WTC11 (cell line): ENCODE measurements at places on chromosomes 1 and 21. TPM values are rescaled to one million over a fixed set of nuclear protein-coding genes. Genes with fewer than 3 reads are reported as not detected.

GRCh38 chr1:220001095-220001501 is 45.2 kb downstream of the EPRS1 start:
- H3K4me1 ChIP-seq: no peaks in the 10 kb centered on the region
- no peak overlapping the region for H3K4me3 ChIP-seq
- no peaks in the 10 kb centered on the region for H3K27me3 ChIP-seq
- no peak overlapping the region for H3K27ac ChIP-seq
- DNase-seq: no peak

GRCh38 chr1:236753516-236753915 is 41.6 kb upstream of the MTR start:
- no peaks in the 10 kb centered on the region for H3K4me1 ChIP-seq
- no peak overlapping the region for H3K27ac ChIP-seq
- H3K36me3 ChIP-seq: no peaks in the 10 kb centered on the region; the same call in 1 of the 2 replicates
- peak; percentile 30 for DNase-seq
- H3K27me3 ChIP-seq: no peaks in the 10 kb centered on the region
- no peak overlapping the region for H3K4me3 ChIP-seq

DNA sequence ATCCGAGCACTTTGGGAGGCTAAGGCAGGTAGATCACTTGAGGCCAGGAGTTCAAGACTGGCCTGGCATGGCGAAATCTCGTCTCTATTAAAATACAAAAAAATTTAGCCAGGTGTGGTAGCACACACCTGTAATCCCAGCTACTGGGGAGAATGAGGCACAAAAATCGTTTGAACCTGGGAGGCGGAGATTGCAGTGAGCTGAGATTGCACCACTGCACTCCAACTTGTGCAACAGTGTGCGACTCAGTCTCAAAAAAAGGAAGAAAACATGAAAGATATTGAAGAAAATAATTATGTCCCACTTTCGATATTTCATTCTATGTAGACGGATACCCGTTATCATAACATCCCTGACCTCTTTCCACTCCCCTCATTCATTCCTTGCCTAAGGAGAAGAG is 19.2 kb downstream of the TUT4 start:
- H3K36me3 ChIP-seq: peaks cover 12% of the 10 kb centered on the region; the same call in 1 of the 2 replicates
- H3K4me1 ChIP-seq: peaks cover 9% of the 10 kb centered on the region
- H3K27me3 ChIP-seq: no peaks in the 10 kb centered on the region
- no peak for DNase-seq

DNA sequence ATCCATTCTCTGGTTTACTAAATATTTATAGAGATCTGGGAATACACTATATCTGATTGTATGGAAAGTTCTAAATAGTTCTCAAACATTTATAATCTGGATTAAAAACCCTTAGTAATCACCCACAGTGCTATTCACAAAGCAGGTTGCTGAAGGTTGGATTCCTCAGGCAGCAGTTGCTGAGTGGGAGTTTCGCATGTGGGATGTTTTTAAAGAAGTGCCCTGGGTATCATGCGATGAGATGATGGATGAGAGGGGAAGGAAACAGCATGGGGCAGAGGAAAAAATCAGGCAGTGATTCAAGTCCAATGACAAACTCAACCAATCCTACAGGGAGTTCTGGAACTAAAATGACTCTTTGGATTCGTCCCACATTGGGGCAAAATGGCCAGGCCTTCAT is 85.3 kb upstream of the GALNT2 start:
- H3K27me3 ChIP-seq: peaks cover 2% of the 10 kb centered on the region; the same call in 1 of the 2 replicates
- no peak for DNase-seq
- no peak overlapping the region for H3K4me3 ChIP-seq
- H3K4me1 ChIP-seq: no peaks in the 10 kb centered on the region

- no peak overlapping the region for H3K4me3 ChIP-seq
- no peaks in the 10 kb centered on the region for H3K36me3 ChIP-seq
- no peak for DNase-seq
- no peak overlapping the region for H3K27ac ChIP-seq
- H3K27me3 ChIP-seq: no peaks in the 10 kb centered on the region
Observed at GRCh38 chr1:37123276-37124115, 89.2 kb upstream of the GRIK3 start.

- H3K4me1 ChIP-seq: 0 out of 2 replicates have a peak, but pooled peaks cover 5% of the 10 kb centered on the region
- DNase-seq: no peak
- no peak overlapping the region for H3K4me3 ChIP-seq
- no peaks in the 10 kb centered on the region for H3K27me3 ChIP-seq
- no peak overlapping the region for H3K27ac ChIP-seq
- H3K36me3 ChIP-seq: 0 out of 2 replicates have a peak, but pooled peaks cover 4% of the 10 kb centered on the region
Observed at GRCh38 chr1:67085326-67085725, 31.4 kb upstream of the SLC35D1 start.

GRCh38 chr1:110152133-110152785 is 2.0 kb downstream of the SLC6A17 start:
- peak overlapping the region; percentile 60; the same call in 1 of the 2 replicates for H3K4me3 ChIP-seq
- H3K36me3 ChIP-seq: no peaks in the 10 kb centered on the region
- no peak overlapping the region for H3K27ac ChIP-seq
- peaks cover 56% of the 10 kb centered on the region for H3K27me3 ChIP-seq
- H3K4me1 ChIP-seq: peaks cover 6% of the 10 kb centered on the region

DNA sequence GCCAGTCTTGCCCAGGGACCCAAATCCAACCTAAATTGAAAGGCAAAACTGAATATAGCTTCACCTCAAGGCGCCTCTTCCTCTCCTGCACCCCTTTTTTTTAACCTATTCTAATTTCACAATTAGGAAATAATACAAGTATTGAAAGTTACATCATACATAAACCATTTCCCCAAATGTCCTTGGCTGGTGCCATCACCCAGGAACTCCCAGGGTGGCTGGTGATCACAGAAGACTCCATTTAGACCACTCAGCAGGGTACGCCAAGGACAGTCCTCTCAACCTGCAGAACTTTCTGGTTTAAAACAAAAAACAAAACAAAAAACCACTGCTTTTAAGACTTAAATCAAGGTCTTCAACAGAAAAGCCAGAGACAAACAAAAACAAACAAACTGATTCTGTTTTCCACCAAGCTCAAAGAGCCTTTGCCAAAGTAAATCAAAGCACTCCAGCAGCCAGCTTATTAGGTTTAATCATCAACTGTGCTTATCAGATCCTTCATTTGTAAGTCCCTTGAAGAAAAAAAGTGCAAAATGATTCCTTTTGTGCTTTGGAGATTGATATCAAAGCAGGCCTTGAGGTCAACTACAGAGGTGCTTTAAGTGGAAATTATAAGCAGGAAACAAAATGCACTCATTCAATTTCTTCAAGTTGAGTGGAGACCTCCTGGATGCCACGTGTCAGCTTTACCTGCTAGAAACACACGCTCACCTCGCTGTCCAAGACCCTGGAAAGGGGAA is 113.0 kb downstream of the ETS2 start:
- H3K4me1 ChIP-seq: peaks cover 18% of the 10 kb centered on the region
- no peak overlapping the region for H3K4me3 ChIP-seq
- DNase-seq: no peak
- H3K27ac ChIP-seq: no peak overlapping the region
- no peaks in the 10 kb centered on the region for H3K36me3 ChIP-seq

DNA sequence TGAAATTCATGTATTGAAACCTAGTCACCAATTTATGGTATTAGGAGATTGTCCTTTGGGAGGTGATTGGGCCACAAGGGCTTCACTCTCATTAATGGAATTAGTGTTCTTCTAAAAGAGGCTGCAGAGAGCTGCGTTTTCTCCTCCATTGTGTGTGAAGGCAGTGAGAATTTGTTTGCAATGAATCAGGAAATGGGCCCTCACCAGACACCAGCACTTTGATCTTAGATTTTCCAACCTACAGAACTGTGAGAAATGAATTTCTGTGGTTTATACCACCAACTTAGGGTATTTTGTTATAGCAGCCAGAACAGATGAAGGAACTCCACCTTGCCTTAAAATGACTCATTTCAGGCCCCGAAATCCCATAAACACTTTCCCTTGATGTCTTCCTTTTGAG is 544.2 kb downstream of the RWDD3 start:
- no peaks in the 10 kb centered on the region; the same call in 1 of the 2 replicates for H3K36me3 ChIP-seq
- H3K4me3 ChIP-seq: no peak overlapping the region
- DNase-seq: no peak
- H3K27me3 ChIP-seq: no peaks in the 10 kb centered on the region
- no peak overlapping the region for H3K27ac ChIP-seq

DNA sequence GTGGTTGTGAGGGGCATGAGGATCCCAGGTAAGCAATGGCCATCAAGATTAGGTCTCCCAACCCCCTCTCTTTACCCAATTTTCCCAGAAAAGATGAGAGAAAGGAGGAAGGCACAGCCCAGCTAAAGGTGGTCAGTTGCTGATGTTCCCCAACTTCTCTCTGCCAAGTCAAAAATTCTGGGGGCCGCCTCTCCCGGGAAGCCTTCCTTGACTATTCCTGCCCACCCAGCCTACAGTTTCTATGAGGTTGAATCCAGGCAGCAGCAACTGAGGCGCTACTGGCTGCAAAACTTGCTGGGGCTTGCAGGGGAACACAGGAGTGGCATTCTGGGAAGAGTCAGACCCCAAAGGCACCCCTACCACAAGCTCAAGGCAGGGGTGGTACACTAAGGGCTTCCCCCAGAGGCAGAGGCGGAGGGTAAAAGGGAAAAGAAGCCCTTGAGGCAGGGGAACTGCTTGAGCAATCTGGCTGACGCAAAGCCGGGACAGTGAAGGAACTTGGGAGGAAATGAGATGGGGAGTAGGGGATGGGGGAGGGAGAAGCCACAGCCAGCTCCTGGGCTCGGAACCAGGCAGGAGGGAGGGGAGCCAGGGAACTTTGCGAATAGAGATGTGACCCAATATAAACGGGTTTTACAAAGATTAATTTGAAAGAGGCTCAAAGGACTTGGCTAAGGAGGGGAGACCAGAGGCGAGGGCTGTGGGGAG is 31.2 kb downstream of the SDC3 start:
- DNase-seq: no peak
- H3K4me1 ChIP-seq: peaks cover 34% of the 10 kb centered on the region
- H3K36me3 ChIP-seq: peaks cover 30% of the 10 kb centered on the region
- H3K27ac ChIP-seq: peak overlapping the region; percentile 79; the same call in 1 of the 2 replicates
- no peaks in the 10 kb centered on the region for H3K27me3 ChIP-seq

DNA sequence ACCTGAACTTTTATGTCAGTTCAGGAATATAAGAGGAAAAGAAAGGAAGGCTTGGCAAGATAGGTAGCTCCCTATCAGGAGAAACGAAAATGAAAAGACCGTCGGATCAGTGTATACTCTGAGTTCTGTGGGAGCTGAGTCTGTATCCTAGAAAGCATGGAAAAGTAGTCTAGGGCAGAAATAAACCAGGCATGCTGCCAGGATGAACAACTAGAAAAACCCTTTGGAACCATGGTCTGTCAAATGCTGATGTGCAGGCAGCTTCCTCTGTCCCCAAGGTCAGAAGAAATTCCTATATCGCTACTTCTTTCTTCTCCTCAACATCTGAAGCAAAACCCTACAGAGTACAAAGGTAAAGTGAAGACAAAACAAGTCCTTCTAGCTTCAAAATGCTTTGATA is 268.8 kb downstream of the ST6GALNAC3 start:
- no peak for DNase-seq
- no peak overlapping the region for H3K4me3 ChIP-seq
- no peak overlapping the region for H3K27ac ChIP-seq
- peaks cover 6% of the 10 kb centered on the region for H3K36me3 ChIP-seq

- H3K4me3 ChIP-seq: no peak overlapping the region
- H3K27me3 ChIP-seq: no peaks in the 10 kb centered on the region
- DNase-seq: no peak
- peaks cover 8% of the 10 kb centered on the region for H3K36me3 ChIP-seq
Observed at GRCh38 chr1:61967750-61968149, 225.5 kb downstream of the PATJ start.

- DNase-seq: no peak
- no peak overlapping the region for H3K27ac ChIP-seq
- no peak overlapping the region for H3K4me3 ChIP-seq
- peaks cover 29% of the 10 kb centered on the region for H3K4me1 ChIP-seq
Observed at GRCh38 chr1:91783423-91784170, 102.4 kb downstream of the TGFBR3 start.

DNA sequence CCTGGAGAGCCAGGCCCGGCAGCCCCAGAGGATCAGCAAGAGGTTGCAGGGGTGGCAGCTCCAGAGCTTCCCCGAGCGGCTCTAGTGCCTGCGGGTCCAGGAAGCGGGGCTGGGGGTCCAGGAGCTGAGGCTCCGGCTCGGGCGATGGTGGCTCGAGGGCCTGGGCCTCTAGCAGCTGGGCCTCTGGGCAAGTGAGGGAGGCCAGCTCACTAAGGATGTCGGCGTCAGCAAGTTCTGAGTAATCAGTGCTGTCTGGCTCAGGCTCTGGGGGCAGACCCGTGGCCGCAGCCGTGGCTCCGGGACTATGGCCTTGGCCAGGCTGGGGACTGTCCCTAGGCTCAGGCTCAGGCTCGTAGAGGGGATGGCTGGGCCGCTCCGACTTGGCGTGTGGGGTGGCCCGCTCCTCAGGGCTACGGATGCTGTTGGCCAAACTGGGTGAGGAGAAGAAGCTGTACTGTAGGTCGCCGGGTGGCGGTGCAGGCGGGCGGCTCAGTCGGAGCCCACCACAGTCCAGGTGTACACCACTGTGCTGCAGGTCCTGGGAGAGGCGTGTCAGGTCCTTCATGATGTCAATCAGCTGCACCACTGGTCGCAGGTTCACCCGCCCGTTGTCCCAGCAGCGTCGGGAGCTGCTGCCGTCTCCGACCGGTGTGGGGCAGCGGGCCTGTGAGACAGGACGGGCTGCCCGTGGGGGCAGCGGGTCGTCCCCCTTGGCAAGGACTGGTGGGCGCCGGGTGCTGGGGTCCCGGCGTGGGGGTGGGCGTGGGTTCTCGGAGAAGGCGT is 52.6 kb downstream of the AHDC1 start:
- peaks cover 8% of the 10 kb centered on the region for H3K36me3 ChIP-seq
- H3K4me3 ChIP-seq: no peak overlapping the region
- DNase-seq: no peak
- H3K4me1 ChIP-seq: peaks cover 8% of the 10 kb centered on the region
- H3K27ac ChIP-seq: no peak overlapping the region
- H3K27me3 ChIP-seq: no peaks in the 10 kb centered on the region

DNA sequence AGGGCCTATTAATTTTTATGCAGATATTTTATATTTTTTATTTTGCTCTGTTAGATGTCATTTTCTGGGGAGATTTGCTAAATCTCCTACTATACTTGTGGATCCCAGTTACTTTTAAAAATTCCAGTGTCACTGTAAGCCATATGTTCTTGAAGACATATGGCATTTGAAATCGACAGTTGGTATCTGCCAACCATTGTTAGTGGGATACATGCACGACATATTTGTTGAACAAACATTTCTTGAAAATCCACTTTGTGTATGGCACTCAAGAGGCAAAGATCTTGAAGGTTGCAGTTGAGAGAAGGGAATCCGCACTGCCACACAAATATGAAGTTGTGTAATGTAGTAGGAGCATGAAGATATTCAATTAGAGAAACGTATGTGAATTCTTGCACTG is 287.7 kb downstream of the HHAT start:
- DNase-seq: no peak
- peaks cover 3% of the 10 kb centered on the region; the same call in 1 of the 2 replicates for H3K4me1 ChIP-seq
- H3K27ac ChIP-seq: no peak overlapping the region
- H3K4me3 ChIP-seq: no peak overlapping the region

IL19 gene
- total RNA-seq: not detected in 3 replicates

OR2T5 gene
- total RNA-seq: not detected in 3 replicates

ST6GALNAC3 gene
- total RNA-seq: 11.9 to 14.1 TPM (median 12.7 TPM) in 3 replicates

OR14A16 gene
- 0.17 to 0.18 TPM in 2 of 3 replicates, not detected in the other for total RNA-seq

ATP6V1G3 gene
- not detected in 3 replicates for total RNA-seq

KCNH1 gene
- 0.11 to 0.21 TPM (median 0.17 TPM) in 3 replicates for total RNA-seq

SHISAL2A gene
- total RNA-seq: 0.60 to 1.7 TPM (median 1.4 TPM) in 3 replicates

HTR6 gene
- 0.71 to 1.2 TPM (median 0.90 TPM) in 3 replicates for total RNA-seq

ITGB2 gene
- total RNA-seq: 1.0 to 1.5 TPM (median 1.5 TPM) in 3 replicates

KLF17 gene
- total RNA-seq: not detected in 3 replicates

ADORA3 gene
- 0.15 to 0.25 TPM in 2 of 3 replicates, not detected in the other for total RNA-seq

GNAT2 gene
- total RNA-seq: 0.14 TPM in 1 of 3 replicates, not detected in the others

REG4 gene
- total RNA-seq: 0.11 to 0.31 TPM in 2 of 3 replicates, not detected in the other

VASH2 gene
- total RNA-seq: 251 to 303 TPM (median 254 TPM) in 3 replicates

ZNF436 gene
- total RNA-seq: 1.3 to 1.7 TPM (median 1.6 TPM) in 3 replicates

DYNLT5 gene
- 1.3 to 1.8 TPM (median 1.6 TPM) in 3 replicates for total RNA-seq

LCE6A gene
- not detected in 3 replicates for total RNA-seq
